Motor neuron (in vitro differentiated cells): ENCODE measurements at places on chromosomes 3 and 15. TPM values are rescaled to one million over a fixed set of nuclear protein-coding genes. Genes with fewer than 3 reads are reported as not detected.

GRCh38 chr3:197878427-197878826, 71.6 kb upstream of the RPL35A start:
- no peak for ATAC-seq

DNA sequence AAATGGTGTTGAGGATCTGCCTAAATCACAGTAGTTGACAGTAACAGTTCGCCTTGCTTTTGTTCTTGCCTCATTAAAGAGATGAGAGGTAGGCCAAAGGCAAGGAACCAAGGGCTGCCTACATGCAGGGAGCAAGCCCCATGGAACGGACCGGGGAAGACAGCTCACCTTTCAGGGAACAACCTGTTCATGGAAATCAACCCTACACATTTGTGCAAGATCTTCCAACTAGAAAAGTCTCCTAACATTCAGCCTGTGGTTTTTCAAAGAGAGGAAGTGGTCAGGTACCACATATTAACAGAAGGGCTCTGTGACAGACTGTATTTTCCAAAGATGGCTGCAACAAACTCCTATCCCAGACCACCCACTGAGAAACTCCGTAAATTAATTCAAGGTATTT, 1031.8 kb upstream of the NR2F2 start:
- ATAC-seq: no peak

The GPR87 gene
- 0.54 and 0.69 TPM in 2 replicates for total RNA-seq

DNA sequence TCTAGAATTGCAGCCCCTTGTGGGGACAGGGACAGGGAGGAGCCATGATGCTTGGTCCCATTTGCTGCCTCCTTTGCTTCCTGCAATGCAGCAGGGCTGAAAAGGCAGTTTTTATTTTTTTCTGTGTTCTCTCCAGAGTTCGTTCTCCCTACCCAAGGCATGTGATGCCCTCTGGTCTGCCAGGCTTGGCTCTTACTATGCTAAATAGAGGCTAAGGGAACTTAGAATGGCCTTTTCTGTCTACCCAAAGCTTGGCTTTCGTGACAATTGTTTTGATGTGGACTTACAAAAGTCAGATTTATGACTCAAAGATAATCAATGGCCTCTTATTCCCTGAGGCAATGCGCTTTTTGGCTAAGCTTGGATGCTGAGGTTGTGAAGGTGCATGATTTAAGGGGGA, 293.3 kb upstream of the TBL1XR1 start:
- no peak for ATAC-seq

GRCh38 chr3:13251166-13251903, 168.8 kb downstream of the NUP210 start:
- ATAC-seq: no peak

DNA sequence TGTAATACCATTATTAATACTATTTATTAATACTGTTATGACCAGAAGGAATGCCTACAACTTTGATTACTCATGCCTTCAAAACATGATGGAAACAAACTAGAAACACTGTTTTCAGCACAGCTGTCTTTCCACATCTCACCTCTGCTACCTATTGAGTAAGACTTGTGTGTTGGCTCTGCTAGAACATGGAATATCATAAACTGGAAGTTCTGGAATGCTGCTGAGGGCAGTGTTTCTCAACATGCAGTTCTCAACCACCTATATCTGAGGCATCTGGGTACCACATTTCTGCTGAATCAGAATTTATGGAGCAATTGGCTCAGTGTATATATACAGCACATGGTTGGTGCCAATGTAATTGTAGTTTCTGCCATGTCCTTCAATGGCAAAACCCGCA, 392.1 kb downstream of the TUSC7 start:
- no peak for ATAC-seq

The ARHGEF3 gene
- total RNA-seq: 17.4 and 18.9 TPM in 2 replicates
